ENCODE measurements at places on chromosomes 11 and 22.
A peak's percentile ranks its signal among the peaks of the same experiment; 100 is the strongest.

DNA sequence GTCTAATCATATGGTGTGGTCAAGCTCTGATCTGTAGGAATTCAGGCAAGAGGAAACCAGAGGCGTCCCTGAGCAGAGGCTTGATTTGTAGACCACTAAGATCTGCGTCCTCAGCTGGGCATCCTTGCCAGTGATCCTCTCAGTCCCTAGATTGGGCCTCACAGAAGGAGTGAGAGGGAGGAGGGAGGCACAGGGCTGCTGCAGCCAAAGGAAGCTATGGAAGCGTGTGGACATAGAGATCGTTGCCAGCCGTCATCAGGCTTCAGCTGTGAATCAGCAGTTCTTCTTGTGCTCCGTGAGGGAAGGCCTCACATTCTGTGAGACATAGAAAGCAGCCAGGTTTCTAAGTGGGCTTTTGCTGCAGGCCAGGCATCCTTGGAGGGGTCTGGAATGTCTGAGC, 254.6 kb upstream of the KIRREL3 start:
- DNase-seq, result no peak

GRCh38 chr11:67073908-67074307, 17.3 kb downstream of the RHOD start:
- DNase-seq, result no peak

DNA sequence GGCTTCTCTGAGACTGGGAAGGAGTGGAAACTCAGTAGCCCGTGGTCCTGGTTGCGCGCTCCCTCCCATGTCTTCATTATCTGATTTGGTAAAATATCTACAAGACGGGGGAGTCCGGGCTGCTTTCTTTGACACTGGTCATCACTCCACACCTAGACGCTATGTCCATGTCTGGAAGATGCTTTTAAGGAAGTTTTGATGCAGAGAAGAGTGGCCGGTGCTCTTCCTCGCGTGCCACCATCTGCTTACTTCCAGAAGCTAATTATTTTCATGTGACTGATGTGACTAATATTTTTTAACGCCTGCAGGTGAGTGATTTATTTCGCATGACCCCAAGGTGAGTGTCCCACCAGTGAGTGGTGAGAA, 339 bp upstream of the TRIM21 start:
- DNase-seq, result no peak

GRCh38 chr11:73226297-73227006, 8.4 kb downstream of the P2RY2 start:
- no peak for DNase-seq

DNA sequence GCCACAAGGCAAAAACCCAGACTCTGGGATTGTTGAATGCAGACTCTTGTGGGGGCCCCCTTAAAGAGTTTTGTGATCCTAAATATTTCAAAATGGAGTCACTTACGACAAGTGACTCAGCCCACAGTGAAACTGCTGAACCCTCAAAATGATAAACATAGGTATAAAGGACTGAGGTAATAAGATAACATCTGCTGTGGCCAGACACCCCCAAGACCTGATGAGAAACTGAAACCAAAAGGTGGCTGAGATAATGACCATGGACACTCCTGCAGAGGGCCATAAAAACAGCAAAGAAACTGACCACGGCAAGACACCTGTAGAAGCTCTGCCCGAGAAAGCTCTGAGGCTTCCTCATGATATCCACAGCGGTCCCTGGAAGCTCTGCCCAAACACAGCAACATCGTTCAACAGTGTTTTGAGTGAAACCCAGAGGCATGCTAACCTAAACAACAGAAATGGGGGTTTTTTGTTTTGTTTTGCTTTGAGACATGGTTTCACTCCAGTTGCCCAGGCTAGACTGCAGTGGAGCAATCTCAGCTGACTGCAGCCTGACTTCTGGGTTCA, 1.6 kb upstream of the PLAAT4 start:
- no peak for DNase-seq

GRCh38 chr11:127338380-127339259, 338.1 kb upstream of the KIRREL3 start:
- DNase-seq, result no peak

GRCh38 chr11:128662960-128663359, 30.9 kb upstream of the FLI1 start:
- no peak for DNase-seq

GRCh38 chr11:78268591-78269410, 80.1 kb downstream of the USP35 start:
- DNase-seq, result peak; percentile 28

Data from COLO829 (cell line).